NAMALWA (cell line): ENCODE measurements at places on chromosomes 1 and 21.

DNA sequence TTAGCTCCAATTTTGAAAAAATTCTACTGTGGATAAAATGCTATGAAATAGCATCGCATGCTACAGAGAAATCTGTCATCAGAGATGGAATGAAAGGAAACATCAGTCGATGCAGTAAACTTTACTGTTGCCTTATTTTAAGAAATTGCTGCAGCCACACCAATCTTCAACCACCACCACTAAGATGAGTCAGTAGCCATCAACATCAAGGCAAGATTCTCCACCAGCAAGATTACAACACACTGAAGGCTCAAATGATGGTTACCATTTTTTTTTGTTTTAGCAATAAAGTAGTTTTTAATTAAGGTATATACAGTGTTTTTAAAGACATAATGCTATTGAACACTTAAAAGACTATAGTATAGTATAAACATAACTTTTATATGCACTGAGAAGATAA is 95.6 kb upstream of the JUN start:
- DNase-seq, result no peak

DNA sequence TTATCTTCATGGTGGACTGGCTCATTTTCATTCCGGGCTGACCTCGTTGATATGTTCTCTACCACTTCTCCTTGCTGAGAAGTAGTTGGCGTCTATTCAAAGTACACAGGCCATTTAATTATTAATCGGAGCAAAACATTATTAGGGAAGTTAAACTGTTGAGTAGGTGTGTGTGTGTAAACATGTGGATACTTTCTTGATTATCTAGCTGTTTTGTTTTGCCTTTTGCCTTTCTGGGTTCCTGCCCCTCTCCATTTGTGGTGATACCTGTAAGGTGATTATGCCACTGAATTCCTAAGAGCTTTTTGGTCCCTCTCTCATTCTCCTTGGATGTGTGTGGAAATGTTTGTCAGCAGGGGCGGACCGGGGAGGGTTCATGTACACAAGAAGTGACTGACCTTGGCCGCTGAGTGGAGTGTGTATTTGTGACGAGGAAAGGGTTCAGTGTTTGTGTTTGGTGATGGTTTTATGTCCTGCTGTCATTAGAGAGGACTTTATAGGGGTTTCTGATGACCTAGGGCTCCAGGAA is 56.6 kb upstream of the PPP2R5A start:
- no peak for DNase-seq

GRCh38 chr1:245704765-245705164 is 550.0 kb downstream of the KIF26B start:
- no peak for DNase-seq

DNA sequence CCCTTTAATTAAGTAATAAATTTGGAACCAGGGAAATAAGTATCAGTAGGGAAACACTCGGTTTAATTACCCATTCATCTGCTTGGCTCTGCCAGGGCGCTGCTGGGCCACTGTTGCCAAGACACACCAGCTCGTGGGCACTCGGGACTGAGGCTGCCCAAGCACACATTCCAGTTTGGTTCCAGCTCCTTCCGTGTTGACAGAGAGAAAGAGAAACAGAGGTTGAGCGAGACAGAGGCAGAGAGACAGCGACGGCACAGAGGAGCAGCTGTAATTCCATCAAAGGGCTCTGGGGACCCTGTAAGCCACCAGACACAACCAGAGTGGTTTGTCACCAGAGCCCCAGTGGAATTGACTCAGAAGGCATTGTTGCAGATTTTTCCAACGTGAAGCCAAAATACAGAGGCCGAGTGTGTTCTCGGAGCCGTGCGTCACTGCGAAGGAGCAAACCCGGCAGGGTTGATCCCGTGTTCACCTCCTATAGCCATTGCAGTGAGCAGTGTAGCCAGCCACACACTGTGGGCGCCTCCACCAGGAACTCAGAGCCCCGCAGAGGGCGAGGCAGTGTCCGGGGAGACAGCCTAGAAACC is 33.5 kb downstream of the SYF2 start:
- DNase-seq, result no peak

GRCh38 chr1:107357376-107357775 is 216.5 kb downstream of the NTNG1 start:
- DNase-seq, result no peak

DNA sequence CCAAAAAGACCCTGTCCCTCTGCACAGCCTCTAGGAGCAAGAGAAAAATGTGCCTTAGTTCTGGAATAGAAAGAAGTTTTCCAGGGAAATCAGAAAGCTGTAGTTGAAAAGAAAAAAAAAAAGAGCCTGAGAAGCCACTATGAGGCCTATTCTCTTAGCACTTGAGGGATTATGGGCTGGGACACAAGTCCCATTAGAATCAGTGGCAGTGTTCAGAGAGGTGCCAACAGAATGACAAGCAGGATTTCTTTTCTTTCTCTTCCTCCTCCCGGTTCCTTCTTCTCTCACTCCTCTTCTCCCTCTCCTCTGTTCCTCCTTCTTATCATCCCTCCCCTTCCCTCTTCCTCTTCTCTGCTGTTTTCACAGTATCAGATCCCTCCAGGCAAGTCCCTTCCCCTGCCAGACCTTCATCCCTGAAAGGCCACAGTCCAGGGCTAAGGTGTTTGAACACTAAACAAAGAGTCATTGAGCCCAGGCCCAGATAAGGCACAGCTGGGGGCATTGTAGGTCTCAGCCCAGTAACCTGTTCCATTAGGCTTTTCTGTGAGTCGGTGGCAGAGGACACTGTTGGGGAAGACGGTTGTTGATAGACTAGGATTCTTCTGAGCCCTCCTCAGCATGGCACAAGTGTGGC is 64.7 kb upstream of the LPGAT1 start:
- no peak for DNase-seq

GRCh38 chr21:41769111-41769510 is 2.3 kb upstream of the RIPK4 start:
- DNase-seq, result no peak

GRCh38 chr1:101846820-101847219 is 149.9 kb downstream of the OLFM3 start:
- DNase-seq, result no peak

GRCh38 chr1:200381256-200381984 is 28.4 kb downstream of the ZNF281 start:
- no peak for DNase-seq

DNA sequence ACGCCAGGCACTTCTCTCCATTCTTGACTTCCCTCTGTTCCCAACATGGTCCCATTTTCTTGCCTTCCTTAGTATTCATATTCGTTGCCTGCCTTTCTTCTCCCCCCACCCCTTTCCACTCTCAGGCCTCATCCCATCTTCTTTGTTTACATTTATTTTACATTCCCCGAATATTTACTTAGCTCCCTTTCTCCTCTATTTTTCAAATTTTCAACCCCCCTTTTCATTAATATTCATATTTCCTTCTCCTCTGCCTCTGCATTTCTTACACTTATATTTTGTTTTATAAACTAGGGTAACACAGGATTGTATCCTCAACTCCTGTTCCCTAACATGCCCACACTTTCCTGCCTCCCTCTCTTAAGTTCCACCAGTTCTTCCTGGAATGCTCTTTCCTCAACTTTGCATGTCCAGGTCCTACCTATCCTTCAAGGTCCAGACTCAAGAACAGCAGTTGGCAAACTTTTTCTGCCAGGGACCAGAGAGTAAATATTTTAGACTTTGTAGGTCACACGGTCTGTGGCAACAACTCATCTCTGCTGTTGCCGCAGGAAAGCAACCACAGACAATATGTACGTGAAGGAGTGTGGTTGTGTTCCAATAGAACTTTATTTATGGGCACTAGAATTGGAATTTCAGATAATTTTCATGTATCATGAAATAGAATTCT is 29.8 kb upstream of the A3GALT2 start:
- no peak for DNase-seq

GRCh38 chr21:44932408-44933181 is 7.2 kb upstream of the SLX9 start:
- DNase-seq, result no peak

DNA sequence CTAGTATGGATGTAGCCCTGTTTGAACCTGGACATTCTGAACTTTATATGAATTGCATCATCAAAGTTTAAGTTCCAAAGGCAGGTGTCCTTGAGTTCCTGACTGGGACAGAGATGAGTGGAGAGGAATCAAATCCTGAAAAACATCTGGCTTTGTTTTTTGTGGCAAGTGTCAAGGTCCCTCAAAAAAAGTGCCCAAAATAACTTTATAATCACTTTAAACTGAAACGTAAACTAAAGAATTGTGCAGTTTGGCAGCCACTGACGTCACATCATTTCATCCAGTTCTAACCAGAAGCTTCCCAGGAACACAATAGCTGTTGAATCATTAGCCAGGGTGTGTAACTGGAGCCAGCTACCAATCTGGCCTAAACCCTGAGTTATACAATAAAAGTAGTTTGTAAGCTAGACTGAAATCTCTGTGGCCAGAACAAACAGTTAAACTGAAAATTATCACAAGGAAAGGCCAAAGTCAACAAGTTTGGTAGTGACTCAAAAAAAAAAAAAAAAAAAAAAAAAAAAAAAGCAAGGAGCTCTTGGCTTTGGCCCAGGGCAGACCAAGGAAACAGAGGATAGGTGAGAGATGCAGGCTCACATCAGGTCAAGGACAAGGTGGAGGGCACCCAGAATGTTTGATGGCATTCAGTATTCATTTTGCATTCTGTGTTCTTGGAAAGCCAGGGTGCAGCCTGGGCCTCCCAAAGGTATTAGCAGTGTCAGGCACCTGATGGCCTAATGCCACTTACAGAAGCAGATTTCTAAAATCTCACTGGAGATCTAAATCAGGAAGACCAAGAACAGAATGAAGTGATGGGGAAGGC is 74.3 kb downstream of the TNFSF18 start:
- no peak for DNase-seq

DNA sequence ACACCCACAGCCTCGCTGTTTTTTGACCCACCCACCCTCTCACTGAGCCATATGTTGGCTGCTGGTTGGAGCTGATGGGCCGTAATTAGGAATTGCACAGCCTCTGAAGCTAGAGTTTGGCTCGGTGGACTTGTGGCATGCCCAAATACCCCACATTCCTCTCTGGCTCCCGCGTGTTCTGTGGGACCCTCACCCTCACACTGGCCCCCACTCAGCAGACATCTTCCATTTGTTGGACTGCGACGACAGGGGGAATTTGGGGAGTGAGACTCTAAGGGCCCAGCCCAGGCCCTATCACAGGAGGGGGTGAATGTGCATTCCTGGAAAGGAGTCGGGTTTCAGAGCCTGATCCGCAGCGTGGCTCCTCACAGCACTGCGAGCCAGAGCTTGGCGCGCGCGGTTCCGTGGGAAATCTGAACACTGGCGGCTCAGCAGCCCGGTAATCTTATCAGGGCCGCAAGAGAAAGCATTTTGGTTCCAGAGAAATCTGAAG is 5.2 kb downstream of the RCSD1 start:
- DNase-seq, result no peak
